ENCODE measurements at places on chromosomes 12 and 14.
A peak's percentile ranks its signal among the peaks of the same experiment; 100 is the strongest.

- DNase-seq = peak; percentile 4
Observed at GRCh38 chr12:106645074-106645421, 62.2 kb downstream of the RFX4 start.

- no peak for DNase-seq
Observed at GRCh38 chr14:61064210-61064609, 83.2 kb downstream of the SLC38A6 start.

- DNase-seq = peak; percentile 25
Observed at GRCh38 chr14:95452176-95452892, 64.1 kb downstream of the SYNE3 start.

- DNase-seq = no peak
Observed at GRCh38 chr12:65984227-65984479, 146.4 kb downstream of the LLPH start.

DNA sequence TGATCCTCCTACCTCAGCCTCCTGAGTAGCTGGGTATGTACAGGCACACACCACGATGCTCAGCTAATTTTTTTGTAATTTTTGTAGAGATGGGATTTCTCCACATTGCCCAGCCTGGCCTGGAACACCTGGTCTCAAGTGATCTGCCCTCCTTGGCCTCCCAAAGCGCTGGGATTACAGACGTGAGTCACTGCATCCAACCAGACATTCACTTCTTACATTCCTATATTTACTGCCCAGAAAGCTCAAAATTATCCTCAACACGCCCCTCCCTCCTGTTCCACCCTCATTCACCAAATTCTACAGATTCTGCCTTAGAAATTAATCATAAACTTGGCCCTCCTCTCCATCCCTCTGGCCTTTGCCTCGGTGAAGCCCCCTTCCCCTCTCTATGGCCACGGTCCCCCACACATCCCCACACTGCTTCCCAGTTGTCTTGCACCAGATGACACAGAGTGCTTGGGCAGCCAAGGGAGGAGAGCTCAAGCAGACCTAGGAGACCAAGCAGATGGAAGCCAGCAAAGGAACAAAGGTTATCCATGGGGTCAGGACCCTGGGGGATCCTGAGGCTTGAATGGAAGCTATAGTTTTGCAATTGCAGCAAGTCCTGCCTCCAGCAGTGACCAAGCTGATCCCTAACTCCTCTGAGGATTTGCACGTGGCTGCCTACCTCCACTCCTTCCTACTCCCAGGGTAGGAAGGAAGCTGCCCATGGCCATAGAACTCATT is 213.2 kb upstream of the FOXN3 start:
- DNase-seq = no peak

DNA sequence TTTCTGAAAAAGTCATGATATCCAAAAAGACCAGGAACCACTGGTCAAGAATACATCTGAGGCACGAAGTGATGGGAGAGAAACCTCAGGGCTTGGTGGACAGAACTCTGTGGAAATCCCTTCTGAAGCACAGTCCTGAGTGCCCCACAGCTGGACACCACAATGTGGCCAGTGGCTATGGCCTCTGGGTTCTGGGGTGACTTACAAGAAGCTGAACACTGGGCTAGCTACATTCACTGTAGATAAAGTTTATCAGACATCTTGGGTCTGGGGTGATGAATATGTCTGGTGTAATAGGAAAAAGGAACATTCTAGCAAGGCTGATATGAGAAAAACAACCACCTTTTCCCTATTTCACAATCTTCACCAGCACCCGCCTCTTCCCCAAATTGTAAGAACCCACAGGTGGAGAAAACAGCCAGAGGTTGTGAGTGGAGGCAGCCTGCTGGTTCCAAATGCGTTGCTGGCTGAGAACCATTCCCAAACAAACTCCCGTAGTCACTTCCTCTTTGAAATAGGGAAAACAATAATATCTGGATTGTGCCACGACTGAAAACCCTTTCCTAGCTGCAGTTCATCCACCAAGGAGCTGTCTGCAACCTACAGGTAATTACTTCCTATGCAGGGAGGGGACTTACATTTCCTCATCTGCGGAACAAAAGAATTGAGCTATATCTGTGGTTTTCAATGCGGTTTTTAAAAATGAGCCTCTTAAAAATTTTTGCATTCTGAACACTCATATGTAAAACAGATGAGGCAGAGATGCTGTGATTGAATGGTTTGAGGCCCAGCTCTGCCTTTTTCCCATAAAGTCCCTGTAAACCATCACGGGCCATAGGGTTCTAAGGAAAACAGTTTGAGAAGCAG is 193.6 kb downstream of the SLC41A2 start:
- no peak for DNase-seq

DNA sequence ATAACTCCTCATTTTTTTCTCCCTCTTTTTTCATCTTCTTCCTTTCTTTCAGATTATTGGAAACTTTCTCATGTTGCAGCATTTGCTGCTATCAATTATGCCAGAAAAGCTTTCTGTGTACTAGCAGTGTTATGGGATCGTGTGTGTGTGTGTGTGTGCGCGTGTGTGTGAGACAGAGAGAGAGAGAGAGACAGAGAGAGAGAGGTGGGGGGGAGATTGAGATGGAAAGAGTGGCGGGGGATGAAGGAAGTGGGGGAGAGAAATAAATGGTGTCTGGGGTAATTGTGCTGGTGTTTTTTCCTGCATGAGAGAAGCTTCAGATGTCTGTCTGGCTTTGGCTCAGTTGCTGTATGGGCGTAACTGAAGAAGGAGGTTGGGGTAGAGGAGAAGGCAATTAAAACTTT is 268.9 kb downstream of the RAD51B start:
- DNase-seq = peak; percentile 90

- DNase-seq = no peak
Observed at GRCh38 chr12:56001487-56002100, 4.5 kb downstream of the SUOX start.

DNA sequence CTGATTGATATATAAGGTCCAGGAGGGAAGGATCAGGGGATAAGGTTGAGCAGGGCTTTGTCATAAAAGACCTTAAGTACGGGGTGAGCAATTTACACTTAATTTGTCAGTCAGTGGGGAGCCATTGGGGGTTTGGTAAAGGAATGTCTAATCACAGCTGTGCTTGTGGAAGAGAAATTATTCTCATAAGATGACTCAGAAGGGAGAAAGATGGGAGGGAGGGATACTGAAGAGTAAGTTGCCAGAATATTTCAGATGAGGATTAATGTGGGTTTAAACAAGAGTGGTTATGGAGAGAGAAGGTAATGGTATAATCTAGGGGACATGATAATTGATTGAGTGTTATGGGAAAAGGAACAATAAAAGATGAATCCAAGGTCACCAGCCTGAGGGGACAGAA is 500.1 kb upstream of the CCDC196 start:
- no peak for DNase-seq

GRCh38 chr14:53613404-53614253 is 343.0 kb downstream of the BMP4 start:
- DNase-seq = no peak

GRCh38 chr12:120455302-120455701 is 9.1 kb downstream of the GATC start:
- DNase-seq = no peak

GRCh38 chr12:81339071-81339470 is 261.2 kb downstream of the ACSS3 start:
- no peak for DNase-seq

DNA sequence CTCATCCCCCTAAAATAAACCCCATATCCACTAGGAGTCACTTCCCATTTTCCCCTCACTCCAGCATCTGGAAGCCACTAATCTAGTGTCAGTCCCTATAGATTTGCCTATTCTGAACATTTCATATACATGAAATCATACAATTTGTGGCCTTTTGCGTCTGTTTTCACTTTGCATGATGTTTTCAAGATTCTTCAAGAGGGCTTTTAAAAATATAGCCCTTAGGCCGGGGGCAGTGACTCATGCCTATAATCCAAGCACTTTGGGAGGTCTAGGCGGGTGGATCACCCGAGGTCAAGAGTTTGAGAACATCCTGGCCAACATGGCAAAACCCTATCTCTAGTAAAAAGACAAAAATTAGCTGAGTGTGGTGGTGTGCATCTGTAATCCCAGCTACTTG is 104.7 kb downstream of the VEZT start:
- no peak for DNase-seq

DNA sequence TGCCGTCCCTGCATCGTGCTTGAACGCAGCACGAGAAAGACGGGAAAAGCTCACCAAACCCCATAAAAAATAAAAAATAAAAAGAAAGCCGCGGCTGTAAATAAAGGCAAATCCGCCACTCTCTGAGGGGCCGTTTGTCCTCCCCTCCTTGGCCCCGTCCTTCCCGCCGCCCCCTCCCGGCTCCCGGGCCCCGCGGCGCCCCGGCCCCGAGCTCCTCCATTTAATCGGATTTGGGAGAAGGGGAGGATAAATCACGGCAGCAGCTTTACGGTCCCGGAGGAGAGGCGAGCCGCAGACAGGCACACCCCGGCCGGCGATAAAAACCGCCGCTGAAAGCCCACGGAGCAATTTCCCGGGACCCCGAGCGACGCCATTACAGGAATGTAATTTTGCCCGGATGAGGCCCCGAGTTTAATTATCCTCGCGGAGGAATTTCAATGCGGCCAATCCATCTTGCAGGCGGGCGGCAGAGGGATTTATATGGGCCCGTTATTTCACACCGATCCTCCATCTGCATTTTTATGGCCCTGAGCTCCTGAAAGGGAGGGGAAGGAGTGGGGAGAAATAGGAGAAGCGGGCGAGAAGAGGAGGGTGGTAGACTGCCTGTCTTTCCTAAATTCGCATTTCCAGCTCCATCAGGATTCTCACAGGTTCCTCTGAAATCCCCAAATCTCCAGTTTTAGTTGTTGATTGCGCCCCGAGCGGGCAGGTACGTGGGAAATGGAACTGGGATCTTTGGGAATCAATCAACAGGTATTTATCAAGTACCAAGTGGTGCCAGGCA is 1.3 kb upstream of the ATP5MC2 start:
- DNase-seq = peak; percentile 61

GRCh38 chr14:42626986-42627385 is 1020.3 kb downstream of the LRFN5 start:
- no peak for DNase-seq

- no peak for DNase-seq
Observed at GRCh38 chr14:92143309-92143708, 21.5 kb downstream of the CPSF2 start.

DNA sequence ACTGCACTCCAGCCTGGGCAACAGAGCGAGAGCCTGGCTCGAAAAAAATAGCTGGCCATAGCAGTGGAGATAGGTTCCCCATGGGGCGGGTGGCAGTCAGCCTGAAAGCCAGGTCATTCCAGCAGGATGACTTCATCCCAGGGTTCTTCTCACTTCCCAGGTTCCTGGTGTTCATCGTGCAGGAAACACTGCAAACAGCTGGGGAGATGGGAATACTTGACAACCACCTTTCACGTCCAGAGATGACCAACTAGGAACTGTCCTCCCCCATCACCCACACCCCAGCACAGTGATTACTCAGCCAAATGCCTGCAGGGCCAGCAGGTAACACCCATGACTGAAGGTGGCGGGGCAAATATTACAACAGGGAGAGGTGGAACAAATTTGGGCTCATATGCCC is 1.7 kb downstream of the VSIG10 start:
- DNase-seq = no peak

DNA sequence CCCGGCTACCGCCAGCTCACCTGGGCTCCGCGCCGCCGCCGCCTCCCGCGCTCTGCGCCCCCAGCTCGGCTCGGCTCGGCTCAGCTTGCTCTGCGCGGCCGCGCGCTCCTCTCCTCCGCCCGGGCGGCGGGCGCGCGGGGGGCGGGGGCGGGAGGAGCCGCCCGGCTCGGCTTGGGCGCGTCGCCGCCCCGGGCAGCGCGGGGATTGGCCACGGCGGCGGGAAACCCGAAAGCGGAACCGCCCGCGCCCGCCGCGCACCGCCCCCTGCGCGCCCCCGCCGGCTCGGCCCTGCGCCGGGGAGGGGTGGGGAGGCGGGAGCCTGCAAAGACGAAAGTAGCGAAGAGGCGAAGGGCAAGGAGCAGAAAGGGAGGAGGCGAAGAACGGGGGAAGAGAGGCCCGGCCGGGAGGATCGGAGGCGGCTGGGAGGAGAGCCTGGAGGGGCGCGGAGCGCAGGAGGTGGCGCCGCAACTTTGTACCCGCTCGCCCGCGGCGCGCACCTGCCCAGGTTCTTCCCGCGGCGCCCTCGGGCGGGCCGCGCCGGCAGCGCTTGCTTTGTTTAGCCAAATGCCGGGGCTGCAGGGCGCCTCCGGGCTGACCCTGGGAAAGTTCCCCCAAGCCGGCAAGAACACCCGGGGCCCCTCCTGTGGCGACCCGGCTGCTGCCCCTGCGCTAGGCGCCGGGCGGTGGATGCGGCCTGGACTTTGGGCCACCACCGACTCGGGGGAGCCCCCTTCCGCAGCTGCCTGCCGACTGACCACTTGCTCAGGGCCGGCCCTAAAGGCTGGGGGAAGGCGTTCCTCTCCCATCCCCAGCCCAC is at the start of gene CAMKK2:
Gene CAMKK2 (minus strand): TSS at position 92 of the 817 bp plus-strand sequence. CDS start 22,183 bp downstream, outside the sequence.
- DNase-seq = peak; percentile 94

- DNase-seq = no peak
Observed at GRCh38 chr14:68020999-68021663, 201.6 kb downstream of the RAD51B start.

GRCh38 chr12:4762773-4763172 is 42.6 kb downstream of the GALNT8 start:
- DNase-seq = no peak

GRCh38 chr14:23418021-23418420 is 9.9 kb upstream of the MYH6 start:
- DNase-seq = no peak

DNA sequence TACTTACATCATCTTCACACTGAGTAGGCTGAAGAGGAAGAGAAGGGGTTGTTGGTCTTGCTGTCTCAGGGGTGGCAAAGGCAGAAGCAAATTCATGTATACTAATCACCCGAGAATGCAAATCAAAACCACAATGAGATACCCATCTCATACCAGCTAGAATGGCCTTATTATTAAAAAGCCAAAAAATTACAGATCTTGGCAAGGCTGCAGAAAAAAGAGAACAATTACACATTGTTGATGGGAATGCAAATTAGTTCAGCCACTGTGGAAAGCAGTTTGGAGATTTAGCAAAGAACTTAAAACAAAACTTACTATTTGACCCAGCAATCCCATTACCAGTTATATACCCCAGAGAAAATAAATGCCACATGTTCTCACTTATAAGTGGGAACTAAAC is 154.9 kb downstream of the SEC23A start:
- no peak for DNase-seq

- no peak for DNase-seq
Observed at GRCh38 chr12:14396071-14396470, 30.6 kb downstream of the ATF7IP start.

Data from lung (tissue), 17 donors.